ENCODE measurements at places on chromosomes 3 and 15.

DNA sequence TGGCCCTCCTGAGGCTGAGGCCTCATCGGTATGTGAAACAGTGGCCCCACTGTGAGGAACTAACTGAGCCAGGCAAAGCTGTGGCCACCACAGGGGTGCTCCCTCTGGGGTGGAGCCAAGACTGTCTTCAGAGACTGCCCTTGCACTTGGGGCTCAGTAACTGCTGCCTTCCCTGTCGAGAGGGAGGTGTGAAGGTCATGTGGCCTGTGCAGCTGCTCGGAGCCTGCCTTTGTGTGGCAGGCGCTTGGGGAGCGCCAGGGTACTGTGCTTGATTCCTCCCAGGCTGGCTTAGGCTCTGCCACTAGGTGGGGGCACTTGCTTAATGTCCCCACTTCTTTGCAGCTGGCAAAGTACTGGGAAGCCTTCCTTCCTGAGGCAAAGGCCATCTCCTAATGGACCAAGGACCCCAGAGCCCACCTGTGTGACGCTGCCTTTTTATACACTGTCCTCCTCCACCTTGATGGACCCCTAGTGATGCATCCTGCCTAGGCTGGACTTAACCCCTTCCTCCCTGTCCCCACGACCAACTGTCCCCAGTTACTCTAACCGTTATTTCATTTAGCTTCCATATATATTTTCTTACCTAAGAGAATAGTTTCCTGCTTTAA lies 14.2 kb upstream of the SNX22 start:
- no peak for DNase-seq

- DNase-seq, result no peak
Observed at GRCh38 chr15:38482572-38482971, 28.6 kb downstream of the FAM98B start.

- no peak for DNase-seq
Observed at GRCh38 chr3:126555795-126556636, 2.7 kb downstream of the C3orf22 start.

DNA sequence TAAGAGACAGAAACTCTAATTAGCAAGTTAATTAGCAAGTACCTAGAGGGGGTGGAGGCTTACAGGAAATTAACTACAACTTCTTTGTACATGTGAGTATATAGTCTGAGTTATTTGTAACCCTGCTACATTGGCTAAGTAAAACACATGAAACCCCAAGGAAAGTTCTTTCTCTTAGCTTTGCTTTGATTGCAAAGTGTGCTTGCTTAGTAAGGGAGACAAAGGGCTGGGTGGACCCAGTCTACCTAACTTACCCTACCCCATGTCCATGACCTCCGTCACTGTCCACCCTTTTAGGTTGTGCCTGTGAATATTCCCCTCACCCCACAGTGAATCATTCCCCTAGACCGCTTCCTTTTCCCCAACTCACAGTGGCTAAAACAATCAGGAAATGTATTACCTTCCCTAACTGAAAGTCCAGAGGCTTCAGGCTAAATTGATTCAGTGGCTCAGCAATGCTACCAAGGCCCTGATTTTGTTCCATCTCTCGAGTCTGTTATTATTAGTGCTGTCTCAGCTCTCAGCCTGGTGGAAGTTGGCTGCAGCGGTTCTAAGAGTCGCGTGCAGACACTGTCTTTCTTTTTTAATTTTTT lies 31.1 kb upstream of the RYR3 start:
- no peak for DNase-seq

GRCh38 chr3:535566-536416 lies 339.2 kb downstream of the CHL1 start:
- DNase-seq, result no peak

DNA sequence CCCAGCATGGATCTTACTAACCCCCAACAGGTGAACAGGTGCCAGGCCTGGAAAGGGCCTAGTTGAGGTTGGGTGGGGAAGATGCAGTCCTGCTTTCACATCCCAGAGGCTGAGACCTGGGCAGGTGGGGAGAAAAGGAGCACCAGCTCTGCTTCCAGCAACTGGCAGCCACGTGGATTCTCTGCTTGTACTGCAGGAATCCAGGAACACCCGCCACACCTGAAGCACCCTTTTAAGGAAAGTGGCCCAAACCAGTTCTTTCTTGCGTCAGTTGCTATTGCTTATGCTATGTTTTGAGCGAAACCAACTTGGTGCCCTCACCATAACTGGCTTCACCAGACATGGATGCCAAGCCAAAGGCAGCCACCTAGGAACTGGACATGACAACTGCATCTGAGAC lies 28.1 kb upstream of the NEO1 start:
- no peak for DNase-seq

DNA sequence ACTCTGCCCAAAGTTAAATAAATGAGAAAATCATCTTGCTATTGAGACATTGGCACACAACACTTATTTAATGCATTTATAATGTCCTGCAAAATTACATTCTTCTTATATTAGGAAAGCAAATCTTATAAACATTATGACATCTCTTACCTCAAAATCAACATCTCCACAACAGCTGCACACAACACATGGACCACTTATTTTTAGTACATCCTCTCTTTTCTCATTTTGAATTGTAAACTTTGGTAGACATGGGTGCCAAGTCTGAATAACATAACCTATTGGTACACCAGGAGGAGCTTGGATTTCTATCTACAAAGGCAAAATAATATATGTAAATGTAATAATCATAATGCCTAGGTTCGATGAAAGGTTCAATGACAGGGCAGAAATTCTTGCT lies 23.0 kb downstream of the PLSCR1 start:
- DNase-seq, result no peak
